H1 (cell line): ENCODE measurements at places on chromosomes 3 and 15. TPM values are rescaled to one million over a fixed set of nuclear protein-coding genes. Genes with fewer than 3 reads are reported as not detected.

DNA sequence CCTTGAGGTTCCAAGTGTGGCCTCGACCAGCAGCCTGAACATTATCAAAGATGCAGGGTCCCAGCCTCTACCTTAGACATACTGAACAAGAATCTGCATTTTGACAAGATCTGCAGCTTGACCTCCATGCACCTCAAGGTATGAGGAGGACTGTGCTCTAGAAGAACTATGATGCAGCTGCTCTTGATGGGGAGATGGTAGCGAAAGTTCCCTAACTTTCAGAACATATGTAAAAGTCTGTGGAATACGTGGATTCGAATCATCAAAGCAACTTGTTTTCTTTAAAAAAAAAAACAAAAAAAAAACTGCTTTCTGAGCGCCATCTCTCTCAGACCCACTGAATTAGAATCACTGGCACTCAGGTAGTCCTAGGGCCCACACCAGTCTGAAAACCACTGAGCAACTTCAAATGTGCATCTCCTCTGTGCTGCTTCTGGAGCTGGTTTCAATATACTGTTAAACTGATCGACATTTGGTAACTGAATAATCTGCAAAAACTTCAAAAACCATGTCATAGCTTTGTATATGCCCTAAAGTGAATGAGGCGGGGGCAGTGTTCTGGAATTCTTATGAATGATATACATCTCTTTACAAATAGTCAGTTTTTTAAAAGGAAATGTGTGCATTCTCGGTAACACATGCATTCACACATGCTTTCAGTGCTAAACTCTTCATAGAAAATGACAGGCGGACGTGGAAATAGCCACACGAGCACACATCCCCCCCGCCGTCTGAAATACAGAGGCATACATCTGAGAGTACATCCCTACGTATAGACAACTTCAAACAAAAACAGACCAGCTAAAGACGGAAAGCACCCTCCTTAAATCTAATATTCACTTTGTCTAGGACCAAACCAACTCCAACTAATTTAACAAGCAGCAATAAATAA is 128.8 kb downstream of the FOXP1 start:
- no peak overlapping the region for H3K27ac ChIP-seq
- no peak overlapping the region for H3K4me3 ChIP-seq
- H3K27me3 ChIP-seq = no peaks in the 10 kb centered on the region
- DNase-seq = no peak

GRCh38 chr3:152160350-152161011 is 108.2 kb upstream of the MBNL1 start:
- no peaks in the 10 kb centered on the region for H3K4me1 ChIP-seq
- H3K27ac ChIP-seq = no peak overlapping the region
- no peak overlapping the region for H3K4me3 ChIP-seq
- H3K27me3 ChIP-seq = no peaks in the 10 kb centered on the region
- H3K36me3 ChIP-seq = no peaks in the 10 kb centered on the region

GRCh38 chr3:124126436-124127023 is 134.6 kb upstream of the ROPN1 start:
- H3K36me3 ChIP-seq = no peaks in the 10 kb centered on the region
- no peaks in the 10 kb centered on the region for H3K4me1 ChIP-seq
- no peaks in the 10 kb centered on the region for H3K27me3 ChIP-seq
- H3K4me3 ChIP-seq = no peak overlapping the region
- H3K27ac ChIP-seq = no peak overlapping the region

DNA sequence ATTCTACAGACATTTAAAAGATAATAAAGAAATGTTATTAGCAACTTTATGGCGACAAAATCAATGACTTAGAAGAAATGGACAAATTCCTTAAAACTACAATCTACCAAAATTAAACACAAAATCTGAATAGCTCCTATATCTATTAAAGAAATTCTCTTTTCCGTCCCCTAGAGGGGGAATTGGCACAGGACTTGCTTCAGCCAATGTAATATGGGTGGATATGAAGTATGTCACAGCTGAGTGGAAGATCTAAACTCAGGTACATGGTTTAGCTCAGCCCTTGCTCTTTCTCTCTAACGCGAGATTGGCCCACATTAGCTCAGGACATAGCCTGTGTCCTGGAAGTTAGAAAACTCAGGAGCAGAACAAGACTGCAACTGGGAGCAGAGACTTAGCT is 79.3 kb downstream of the DNAH12 start:
- no peaks in the 10 kb centered on the region for H3K27me3 ChIP-seq
- no peaks in the 10 kb centered on the region for H3K36me3 ChIP-seq
- no peak for DNase-seq
- H3K4me3 ChIP-seq = no peak overlapping the region

DNA sequence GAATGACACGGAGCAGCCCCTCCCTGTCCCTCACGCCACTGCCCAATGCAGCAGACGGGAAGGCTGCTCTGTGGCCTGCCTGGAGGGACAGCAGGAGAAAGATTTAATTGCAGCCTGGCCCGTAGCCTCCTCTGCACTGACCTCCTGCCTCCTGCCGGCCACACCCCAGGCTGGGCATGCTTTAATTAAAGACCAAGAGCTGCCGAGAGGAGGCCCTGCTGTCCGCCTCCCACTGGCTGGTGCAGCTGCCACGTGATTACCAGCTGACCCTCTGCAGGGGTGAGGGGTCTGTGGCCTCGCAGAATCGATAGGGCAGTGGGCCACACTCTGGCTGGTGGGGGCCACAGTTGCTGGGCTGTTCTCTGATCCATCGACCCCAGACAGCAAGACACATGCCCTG is 100.2 kb upstream of the PRR23E start:
- H3K4me1 ChIP-seq = no peaks in the 10 kb centered on the region; the same call in 1 of the 2 replicates
- no peaks in the 10 kb centered on the region for H3K36me3 ChIP-seq
- H3K27me3 ChIP-seq = no peaks in the 10 kb centered on the region
- no peak for DNase-seq
- no peak overlapping the region for H3K27ac ChIP-seq

SLC51A gene
- 7.7 and 9.8 TPM in 2 replicates for total RNA-seq

TRMT10C gene
- 49.4 and 55.9 TPM in 2 replicates for total RNA-seq

FBXL22 gene
- total RNA-seq = 0.47 and 0.54 TPM in 2 replicates
